Activated T-helper 2 cell treated with anti-CD3 and anti-CD28 coated beads, Interferon-gamma antibody, Interleukin-2, Interleukin-4, amounts not matched to agents 10 μg/mL and 5 μg/mL and 100 μg/mL, durations not matched to agents 14 hours and 24 hours and 36 hours (primary cell): ENCODE measurements at places on chromosomes 5 and 9.

DNA sequence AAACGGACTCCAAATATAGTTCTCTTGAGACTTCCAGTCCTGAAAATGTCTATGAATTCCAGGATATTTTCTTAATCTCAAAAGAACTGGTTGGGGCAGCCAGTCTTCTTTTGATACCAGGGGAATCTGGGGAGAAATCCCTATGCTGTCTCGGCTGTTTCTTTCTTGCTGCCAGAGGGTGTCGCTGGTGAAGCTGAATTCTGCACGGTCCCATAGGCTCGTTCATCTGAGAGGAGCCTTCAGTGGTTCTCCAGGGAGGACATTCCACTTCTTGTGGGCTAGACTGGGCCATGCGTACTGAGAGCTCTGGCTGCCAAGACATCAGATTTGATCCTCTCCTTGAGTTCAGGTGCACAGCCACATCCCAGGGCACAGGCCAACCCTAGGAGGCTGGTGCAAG, 155.0 kb upstream of the CLINT1 start:
- DNase-seq = no peak

GRCh38 chr5:139473565-139473964, 2.8 kb downstream of the SMIM33 start:
- DNase-seq = no peak

- DNase-seq = no peak
Observed at GRCh38 chr5:138274189-138274853, at the start of gene GFRA3. Gene GFRA3 (minus strand): TSS chr5:138274621. CDS start chr5:138274424, 197 bp downstream.

GRCh38 chr5:98391921-98392625, 381.4 kb upstream of the RGMB start:
- DNase-seq = no peak

DNA sequence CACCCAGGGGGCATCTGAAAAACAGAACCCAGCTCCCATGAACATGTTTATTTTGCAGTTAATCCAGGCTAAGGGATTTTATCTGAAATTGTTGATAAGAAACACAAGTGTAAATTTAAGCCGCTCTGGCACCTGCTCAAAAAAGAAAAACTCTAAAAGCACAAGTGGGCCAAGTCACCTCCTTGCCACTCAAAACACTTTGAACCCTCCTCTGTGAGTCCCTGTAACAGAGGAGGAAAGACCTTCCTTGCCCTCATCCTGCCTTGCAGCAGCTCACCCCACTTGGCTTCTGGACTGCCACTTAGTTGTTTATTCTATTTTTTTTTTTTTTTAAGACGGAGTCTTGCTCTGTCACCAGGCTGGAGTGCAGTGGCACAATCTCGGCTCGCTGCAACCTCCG, 39.5 kb downstream of the FAM78A start:
- DNase-seq = no peak

- no peak for DNase-seq
Observed at GRCh38 chr5:173735184-173735583, 118.7 kb upstream of the BOD1 start.

- no peak for DNase-seq
Observed at GRCh38 chr9:136178061-136178772, 26.7 kb downstream of the LHX3 start.

GRCh38 chr5:1537603-1538154, 13.9 kb upstream of the LPCAT1 start:
- no peak for DNase-seq

GRCh38 chr9:133273819-133274218, 1.2 kb downstream of the ABO start:
- DNase-seq = no peak

DNA sequence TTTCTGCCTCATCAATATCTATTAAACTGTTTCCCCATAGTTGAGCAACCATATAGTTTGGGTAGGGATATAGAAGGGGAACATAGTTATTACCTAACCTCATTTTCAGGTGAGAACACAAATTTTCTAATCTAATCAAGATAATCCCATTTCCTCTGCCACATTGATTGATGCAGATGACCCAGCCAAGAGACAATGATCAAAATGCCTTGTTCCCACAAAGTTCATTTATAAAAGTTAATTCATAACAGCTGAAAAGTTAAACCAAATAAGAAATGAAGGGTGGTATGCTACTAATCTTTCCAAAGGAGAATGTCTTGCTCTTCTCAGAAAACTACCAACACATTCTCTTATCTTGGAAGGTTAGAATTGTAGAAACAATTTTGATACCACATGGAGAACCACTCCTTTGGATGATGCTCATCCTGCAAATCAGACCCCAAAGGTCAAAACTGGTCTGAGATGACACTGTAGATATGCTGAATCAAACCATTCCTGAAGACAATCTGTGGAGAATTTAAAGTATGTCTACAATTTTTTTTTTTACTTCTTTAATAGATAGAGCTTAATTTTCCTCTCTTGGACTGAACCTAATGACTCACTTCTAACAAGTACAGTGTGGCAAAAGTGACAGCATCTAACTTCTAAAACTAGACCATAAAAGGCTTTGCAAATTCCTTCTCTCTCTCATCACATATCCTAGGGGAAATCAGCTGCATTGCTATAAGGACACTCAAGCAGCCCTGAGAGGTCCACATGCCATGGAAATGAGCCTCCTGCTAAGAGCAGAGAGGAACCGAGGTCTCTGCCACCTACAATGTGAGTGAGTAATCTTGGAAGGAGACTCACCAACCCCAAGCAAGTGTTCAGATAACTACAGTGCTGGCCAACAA, 586.7 kb upstream of the TUSC1 start:
- no peak for DNase-seq

- no peak for DNase-seq
Observed at GRCh38 chr9:129327552-129328328, 149.7 kb upstream of the IER5L start.

GRCh38 chr9:72871685-72872084, 81.2 kb downstream of the ALDH1A1 start:
- no peak for DNase-seq

- no peak for DNase-seq
Observed at GRCh38 chr9:14349146-14349446, 35.2 kb upstream of the NFIB start.

- DNase-seq = no peak
Observed at GRCh38 chr9:81530846-81531245, 158.5 kb downstream of the TLE1 start.

- DNase-seq = no peak
Observed at GRCh38 chr9:87212605-87213021, 265.3 kb upstream of the GAS1 start.

GRCh38 chr9:99213197-99213596, 8.5 kb downstream of the ALG2 start:
- no peak for DNase-seq

DNA sequence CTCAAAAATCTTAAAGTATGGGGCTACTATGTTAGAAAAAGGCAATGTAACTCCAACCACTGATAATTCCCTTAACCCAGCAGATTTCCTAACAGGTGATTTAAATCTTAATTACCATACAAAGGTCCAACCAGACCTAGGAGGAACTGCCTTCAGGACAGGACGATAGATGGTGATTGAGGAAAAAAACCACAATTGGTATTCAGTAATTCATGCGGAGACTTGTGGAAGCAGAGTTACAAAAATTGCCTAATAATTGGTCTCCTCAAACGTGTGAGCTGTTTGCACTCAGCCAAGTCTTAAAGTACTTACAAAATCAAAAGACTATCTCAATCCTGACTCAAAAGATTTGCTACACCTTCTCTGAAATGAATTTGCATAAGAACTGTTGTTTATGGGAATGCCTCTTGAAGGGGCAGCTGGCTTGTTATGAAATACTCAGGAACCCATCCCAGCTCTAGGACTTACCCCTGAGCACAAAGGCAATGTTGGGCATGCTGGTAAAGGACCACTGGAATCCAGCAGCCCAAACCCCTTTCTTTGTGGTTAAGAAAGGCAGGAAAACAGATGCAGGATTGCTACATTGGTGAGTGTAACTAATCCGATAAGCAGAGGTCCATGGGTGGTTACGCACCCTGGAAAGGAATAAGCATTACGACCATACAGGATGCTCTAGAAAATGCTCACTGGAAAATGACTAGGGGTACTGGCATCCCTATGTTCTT, 26.7 kb upstream of the EPB41L4A start:
- no peak for DNase-seq

DNA sequence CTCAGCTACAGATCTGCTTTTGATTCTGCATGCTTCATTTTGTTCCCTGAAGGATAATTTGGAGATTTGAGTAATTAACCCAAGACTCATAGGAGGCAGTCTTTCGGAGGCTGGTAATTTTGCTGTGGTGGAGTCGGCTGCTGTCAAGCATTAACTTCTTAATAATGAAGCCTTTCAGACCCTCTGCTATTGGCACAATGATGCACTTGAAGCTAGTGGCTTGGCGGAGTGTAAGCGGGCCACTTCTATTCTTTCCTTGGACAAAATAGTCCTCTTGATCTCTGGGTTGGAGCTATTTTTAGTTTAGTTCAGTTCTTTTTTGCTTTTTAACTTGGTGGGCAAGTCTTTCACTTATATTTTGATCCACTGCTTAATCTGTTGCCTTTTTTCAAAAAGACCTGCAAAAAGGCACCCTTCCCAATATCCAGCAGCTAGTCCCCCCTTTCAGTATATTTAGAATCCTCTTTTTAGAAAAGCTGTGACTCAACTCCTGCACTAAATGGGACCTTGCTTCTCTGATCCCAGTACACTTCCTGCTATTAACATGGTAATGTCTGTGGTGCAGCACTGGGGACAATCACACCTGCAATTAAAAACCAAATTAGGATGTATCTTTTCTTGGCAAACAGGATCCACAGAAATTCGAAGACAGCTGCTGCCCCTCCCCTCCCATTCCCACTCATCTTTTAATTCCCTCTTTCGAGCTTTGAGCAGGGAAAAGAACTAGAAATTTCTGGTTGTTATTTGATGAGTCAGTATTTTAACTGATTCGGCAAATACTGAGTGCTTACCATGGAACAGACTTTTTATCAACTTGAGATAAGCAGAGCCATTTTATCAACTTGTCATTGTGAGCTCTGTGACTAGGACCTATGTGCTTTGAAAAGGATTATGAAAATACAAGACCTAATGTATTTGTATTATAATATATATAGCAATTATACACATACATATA, 169.4 kb upstream of the ANKRD55 start:
- no peak for DNase-seq

DNA sequence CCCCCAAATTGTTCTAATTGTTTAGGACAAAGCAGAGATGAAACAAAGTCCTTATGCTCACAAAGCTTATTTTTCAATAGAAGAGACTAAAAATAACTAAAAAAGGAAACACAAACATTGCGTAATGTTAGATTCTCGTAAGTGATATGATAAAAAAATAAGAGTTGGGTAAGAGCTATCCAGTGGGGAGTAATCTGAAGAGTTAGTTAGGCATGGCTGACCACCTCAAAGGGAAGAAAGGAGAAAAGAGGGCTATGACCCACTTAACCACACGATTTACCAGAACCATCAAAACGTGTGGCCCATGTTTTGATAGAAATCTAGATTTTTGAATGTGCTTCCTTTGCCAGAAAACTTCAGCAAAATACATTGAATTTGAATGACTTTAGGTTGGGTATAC, 1296.8 kb upstream of the NUDT12 start:
- no peak for DNase-seq

GRCh38 chr5:1498623-1499416, 24.9 kb downstream of the LPCAT1 start:
- no peak for DNase-seq

DNA sequence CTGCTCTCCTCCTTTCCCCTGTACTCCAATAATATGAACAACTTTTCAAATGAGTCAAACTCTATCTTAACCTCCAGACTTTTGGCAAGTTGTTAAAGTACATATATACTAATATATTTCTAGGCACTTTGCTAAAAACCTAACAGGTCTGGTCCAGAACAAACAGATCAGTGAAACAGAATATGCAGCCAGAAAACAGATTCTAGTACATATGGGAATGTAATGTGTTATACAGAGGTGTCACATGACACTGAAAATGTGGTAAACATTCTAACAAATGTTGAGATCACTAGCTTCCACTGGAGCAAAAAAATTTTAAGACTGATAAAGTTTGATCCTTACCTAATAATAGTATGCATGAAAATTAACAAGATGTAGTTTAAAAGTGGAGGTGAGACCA, 136.9 kb downstream of the OR2K2 start:
- no peak for DNase-seq

- DNase-seq = no peak
Observed at GRCh38 chr9:109468927-109469326, 29.2 kb downstream of the PTPN3 start.

- DNase-seq = no peak
Observed at GRCh38 chr5:80782626-80783025, 127.8 kb upstream of the DHFR start.

- DNase-seq = no peak
Observed at GRCh38 chr9:126720036-126720435, 84.8 kb upstream of the ZBTB43 start.

GRCh38 chr9:110095161-110095595, 112.8 kb downstream of the C9orf152 start:
- DNase-seq = no peak

- no peak for DNase-seq
Observed at GRCh38 chr5:118723021-118723338, 265.4 kb downstream of the DTWD2 start.

DNA sequence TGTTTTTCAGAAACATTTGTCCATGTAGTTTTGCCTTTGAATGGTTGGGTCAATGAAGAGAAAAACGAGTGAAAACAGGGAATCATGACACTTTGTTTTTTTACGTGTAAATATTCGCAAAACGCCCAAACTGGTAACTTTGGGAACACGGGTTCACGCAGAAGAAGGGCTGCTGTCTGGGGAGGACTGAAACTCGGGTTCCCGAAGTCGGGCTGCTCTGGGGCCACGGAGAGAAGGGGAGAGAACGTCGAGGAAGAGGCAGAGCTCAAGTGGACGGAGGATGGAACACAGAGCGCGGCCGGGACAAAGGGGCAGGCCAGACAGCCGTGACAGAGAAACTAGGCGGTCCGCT, 478 bp upstream of the SETD9 start:
- no peak for DNase-seq

DNA sequence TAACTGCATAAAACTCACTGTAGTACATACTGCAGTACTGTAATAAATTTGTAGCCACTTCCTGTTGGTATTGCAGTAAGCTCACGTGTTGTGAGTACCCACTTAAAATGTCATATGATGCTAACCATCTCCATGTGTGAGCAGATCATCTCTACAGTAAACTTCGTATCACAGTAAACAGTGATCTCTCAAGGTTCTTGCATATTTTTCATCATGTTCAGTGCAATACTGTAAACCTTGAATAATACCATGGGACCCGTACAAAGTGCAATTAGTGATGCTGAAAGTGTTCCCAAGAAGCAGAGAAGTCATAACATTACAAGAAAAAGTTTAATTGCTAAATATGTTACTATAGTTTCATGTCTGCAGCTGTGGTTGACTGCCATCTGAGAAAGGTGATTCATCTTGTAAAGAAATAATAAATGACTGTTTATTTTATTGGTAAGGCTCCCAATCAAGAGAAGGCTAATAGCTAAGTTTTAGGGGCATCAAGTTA, 253.8 kb upstream of the POU5F2 start:
- DNase-seq = no peak

- no peak for DNase-seq
Observed at GRCh38 chr5:146513462-146513861, 2.5 kb downstream of the GPR151 start.

DNA sequence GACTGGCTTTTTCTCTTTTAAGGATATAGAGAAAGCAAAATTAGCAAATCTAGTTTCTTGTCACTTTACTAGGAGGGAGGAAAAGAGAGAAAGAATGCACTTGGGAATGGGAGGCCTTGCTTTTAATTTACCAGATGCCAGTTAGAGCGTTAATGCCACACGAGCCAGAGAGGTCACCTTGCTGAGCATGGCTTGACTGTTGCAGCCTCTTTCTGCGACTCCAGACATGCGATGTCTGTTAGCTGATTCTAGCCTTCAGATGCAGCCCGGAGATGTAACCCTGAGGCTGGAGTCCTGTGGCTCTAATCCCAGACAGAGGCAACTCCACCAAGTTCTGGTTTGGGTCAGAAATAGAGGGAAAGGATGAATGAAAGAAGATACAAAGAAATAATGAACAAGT, 152.5 kb downstream of the TRIO start:
- DNase-seq = no peak
